Stimulated activated CD4-positive, alpha-beta T cell treated with anti-CD3 and anti-CD28 coated beads, Interleukin-4, amount 100 ng/mL, for 4 hours (primary cell): ENCODE measurements at places on chromosomes 4 and X.

GRCh38 chr4:3393171-3393570, 48.6 kb upstream of the HGFAC start:
- no peak for DNase-seq

GRCh38 chr4:70759627-70760026, 37.9 kb downstream of the RUFY3 start:
- DNase-seq: no peak

GRCh38 chr4:15776871-15777648, 1.1 kb upstream of the CD38 start:
- no peak for DNase-seq

- DNase-seq: no peak
Measured at GRCh38 chrX:16573781-16574180, 76.2 kb upstream of the S100G start.

- no peak for DNase-seq
Measured at GRCh38 chr4:25163196-25163595, 2.9 kb upstream of the SEPSECS start.

DNA sequence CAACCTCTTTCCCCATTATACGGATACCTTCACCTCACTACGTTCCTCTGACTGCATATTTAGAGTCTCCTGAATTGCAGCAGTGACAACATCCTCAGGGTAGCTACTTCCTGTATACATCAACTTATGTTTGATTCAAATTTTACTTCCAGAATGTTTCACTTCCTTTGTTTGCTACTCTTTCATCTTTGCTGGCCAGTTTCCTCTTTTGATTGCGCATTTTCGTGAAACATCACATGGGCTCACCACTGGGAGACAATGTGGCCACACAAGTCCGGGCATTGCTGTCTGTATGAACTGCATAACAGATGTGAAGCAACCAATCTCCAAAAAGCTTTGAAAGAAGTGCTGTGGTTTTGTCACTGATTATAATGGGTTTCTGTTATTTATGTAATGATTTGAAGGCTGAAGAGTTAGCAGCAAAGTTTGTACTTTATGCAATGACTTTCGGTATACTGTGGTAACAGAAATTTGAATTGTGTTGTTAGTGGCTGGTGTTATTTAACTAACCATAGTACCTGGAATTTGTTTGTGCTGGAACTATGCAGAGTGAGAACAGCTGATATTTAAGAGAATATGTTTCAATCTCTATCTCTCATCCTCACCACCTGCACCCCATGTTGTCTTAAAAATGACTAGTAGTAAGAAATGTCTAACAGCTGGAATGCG, 7.4 kb downstream of the SNCA start:
- DNase-seq: no peak

- no peak for DNase-seq
Measured at GRCh38 chr4:165600959-165601683, 222.3 kb downstream of the CPE start.

DNA sequence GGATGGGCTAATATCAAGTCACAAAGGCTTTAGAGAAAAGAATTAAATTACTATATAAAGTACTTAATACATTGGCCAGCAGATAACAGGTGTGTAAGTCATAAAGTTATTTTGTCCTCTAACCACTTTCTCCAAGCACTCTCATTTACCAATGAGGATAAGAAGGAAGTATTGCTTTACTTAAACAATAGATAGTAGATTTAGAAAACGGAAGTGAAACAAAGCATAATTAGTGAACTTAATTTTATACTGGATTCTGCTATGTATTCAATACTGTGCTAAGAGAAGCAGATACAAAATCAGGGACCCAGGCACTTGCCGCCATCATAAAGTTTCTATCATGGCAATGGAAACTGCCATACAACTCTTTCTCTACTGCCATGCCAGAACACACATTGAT, 24.0 kb downstream of the AFM start:
- no peak for DNase-seq

GRCh38 chr4:106365613-106366012, 3.0 kb downstream of the GIMD1 start:
- DNase-seq: no peak

GRCh38 chr4:89757154-89757719, 79.7 kb downstream of the SNCA start:
- DNase-seq: no peak

- no peak for DNase-seq
Measured at GRCh38 chrX:110698696-110699095, 96.9 kb downstream of the CHRDL1 start.

- no peak for DNase-seq
Measured at GRCh38 chr4:89744914-89745313, 92.0 kb downstream of the SNCA start.

DNA sequence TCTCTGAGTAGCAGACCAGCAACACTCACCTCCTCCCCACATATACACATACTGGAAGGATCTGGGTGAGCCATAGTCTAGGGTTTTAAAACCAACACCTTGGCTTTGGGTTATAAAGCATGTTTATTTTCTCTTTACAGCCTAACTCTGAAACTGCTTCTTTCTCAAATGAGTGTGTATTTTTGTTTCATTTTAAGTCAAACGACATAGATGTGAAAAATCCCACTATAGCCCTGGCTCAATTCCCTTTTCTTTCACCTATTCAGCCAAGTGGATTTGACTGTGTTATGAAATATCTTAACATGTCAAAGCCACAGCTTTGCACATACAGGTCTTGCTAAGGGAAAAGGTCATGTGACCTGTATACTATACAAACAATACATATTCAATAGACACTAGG, 13.8 kb downstream of the NEXMIF start:
- no peak for DNase-seq

- DNase-seq: no peak
Measured at GRCh38 chrX:30349946-30350345, 40.8 kb upstream of the NR0B1 start.
